ENCODE measurements at places on chromosomes 12 and 14. TPM values are rescaled to one million over a fixed set of nuclear protein-coding genes. Genes with fewer than 3 reads are reported as not detected.

DNA sequence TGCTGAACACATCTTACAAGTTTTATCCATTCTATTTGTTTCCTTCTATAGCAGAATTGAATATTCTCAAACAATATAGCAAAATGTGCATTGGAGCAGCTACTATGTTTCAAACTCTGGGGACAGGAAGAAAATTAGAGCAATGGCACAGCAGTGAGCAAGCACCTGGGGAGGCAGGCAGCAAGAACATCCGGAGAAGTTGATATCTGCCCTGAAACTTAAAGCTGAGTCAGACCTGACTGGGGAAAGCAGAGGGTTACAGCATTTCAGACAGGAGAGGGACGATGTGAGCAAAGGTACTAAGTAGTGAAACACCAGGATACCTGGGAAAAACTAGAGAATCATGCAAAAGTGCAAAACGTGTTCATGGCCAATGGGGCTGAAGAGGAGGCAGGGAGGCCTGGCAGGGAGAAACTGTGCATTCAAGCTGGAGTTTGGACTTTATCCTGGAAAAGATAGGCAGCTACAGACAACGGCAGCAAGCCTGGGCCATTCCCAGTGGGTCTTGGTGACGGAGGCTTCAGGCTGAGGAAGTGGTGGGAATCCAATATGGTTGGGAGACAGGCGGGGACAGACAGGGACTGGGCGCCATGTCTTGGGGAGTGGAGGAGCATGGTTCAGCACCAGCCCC lies 118.0 kb upstream of the CDKN3 start:
- DNase-seq, result no peak

GRCh38 chr14:100054316-100055075 lies 10.7 kb upstream of the EVL start:
- DNase-seq, result no peak

The DLST gene
- total RNA-seq, result 103 TPM

The NOPCHAP1 gene
- total RNA-seq, result 29.6 TPM

The MYO1A gene
- 4.2 TPM for total RNA-seq

The PPP4R4 gene
- 1.2 TPM for total RNA-seq

DNA sequence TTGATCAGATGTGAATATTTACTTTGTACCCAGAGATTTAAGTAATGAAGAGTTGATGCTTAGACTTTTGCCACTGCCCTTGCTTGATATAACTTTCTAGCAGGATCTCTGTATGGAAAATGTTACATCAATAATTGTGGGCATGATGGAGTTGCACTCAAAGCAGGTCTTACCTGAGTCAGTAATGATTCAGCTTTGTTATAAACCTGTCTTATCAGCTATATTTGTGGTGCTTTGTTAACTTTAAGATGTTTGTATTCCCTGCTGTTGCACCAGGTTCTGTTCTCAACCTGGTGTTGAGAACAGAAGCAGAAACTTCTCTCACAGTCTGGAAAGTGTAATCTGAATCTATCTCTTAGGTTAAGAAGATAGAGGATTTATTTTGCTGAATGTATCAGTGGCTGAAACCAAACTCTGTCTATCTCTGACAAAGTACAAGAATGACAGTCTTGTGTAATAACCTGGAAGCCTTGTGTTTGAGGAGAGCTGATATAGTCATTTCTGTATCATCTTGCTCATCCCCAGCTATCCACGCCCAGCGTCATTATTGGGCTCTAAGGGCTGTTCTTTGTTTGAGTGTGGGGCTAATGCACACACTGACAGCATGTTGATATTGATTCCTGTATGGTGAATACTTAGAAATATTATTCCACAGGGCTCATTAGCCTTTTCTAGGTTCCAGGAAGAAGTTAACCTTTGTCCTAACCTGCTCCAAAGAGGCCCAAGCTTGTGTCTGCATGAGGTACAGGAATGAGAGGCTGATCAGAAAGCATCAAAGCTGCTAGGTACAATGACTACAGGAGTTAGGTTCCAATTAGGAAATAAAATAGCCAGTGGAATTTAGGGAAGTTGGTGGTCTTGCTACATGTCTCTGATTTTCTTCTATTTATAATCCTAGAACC lies 3.6 kb downstream of the AKAP6 start:
- DNase-seq, result no peak

The FAM181A gene
- total RNA-seq, result not detected

GRCh38 chr14:81517798-81518398 lies 15.8 kb downstream of the SEL1L start:
- DNase-seq, result no peak

GRCh38 chr12:55729819-55730818 lies 1.3 kb upstream of the CD63 start:
- no peak for DNase-seq

- no peak for DNase-seq
Observed at GRCh38 chr14:78752518-78753188, 582.5 kb downstream of the NRXN3 start.

DNA sequence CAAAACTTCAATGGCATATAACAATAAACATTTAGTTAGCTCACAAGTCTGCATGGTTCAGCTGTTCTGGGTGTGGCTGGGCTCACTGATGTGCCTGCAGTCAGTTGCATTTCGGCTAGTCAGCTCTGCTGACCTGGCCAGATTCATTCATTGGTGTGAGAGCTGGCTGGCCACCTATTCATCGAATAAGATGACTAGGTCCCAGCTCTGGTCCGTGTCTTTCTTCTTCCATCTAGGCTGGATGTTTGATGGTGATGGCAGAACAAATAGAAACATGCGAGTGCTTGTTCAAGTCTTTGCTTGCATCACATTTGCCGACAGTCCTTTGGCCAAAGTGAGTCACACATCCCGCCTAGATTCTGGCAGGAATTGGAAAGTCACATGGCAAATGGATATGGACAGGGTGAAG lies 203.3 kb upstream of the CRY1 start:
- no peak for DNase-seq

- DNase-seq, result no peak
Observed at GRCh38 chr14:101224356-101225156, 321.0 kb upstream of the RTL1 start.

The MAPKAPK5 gene
- total RNA-seq, result 66.4 TPM

DNA sequence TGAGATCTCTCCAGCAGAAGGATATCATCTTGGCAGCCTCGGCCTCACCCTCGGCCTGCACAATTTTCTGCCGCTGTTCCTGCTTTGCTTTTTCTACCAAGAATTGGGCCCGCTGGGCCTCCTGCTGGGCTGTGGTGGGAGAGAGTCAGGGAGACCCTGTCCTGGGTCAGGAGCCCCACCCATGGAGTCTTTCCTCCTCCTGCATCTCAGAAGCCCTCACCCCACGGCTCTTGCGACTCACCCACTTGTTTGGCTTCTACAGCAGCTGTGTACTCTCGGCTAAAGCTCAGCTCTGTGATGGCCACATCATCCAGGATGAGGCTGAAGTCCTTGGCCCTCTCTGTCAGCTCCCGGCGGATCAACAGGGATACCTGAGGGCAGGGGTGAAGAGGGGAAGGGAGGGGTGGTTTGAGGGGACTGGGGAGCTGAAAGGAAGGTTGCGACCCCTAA lies 2.8 kb downstream of the PHB2 start:
- no peak for DNase-seq

The KLHDC1 gene
- total RNA-seq, result 0.96 TPM

DNA sequence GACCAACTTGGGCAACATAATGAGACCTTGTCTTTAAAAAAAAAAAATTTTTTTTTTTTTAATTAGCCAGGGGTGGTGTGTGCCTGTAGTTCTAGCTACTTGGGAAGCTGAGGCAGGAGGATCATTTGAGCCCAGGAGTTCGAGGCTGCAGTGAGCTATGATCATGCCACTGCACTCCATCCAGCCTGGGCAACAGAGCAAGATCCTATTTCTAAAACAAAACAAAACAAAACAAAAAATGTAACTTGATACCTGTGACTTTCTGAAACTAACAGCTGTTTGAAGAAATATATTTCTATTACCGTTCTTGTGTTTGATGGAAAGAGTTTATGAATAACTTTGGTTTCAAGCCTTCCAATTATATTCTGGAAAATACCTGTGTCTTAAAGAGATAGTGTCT lies 1.7 kb upstream of the ACACB start:
- no peak for DNase-seq

GRCh38 chr12:31248337-31248736 lies 77.6 kb downstream of the SINHCAF start:
- DNase-seq, result no peak

The CYP46A1 gene
- total RNA-seq, result not detected

The MYO1H gene
- not detected for total RNA-seq

The UNC79 gene
- total RNA-seq, result 0.02 TPM

- no peak for DNase-seq
Observed at GRCh38 chr12:76784600-76785051, 20.7 kb downstream of the ZDHHC17 start.

DNA sequence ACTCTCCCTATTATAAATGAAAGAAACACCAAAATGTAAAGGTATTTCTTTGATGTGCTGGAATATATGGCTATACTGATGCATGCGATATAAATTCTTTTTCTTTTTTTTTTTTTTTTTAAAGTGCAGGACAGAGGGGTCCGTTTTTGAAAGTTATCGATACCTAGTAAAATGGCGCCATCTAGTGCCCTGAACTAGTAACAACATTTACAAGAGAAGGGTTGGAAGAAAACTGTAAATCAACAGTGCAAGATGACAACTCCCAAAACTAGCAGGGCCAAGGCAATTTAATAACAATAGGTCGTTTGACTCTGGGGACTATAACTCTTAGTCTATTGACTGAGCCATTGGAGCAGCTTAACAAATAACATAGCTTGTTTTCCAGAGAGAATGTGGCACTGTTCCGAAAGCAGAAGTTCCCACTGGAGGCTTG lies 137.7 kb downstream of the SPTSSA start:
- DNase-seq, result no peak

The KCNC2 gene
- not detected for total RNA-seq

The SLCO1C1 gene
- not detected for total RNA-seq

DNA sequence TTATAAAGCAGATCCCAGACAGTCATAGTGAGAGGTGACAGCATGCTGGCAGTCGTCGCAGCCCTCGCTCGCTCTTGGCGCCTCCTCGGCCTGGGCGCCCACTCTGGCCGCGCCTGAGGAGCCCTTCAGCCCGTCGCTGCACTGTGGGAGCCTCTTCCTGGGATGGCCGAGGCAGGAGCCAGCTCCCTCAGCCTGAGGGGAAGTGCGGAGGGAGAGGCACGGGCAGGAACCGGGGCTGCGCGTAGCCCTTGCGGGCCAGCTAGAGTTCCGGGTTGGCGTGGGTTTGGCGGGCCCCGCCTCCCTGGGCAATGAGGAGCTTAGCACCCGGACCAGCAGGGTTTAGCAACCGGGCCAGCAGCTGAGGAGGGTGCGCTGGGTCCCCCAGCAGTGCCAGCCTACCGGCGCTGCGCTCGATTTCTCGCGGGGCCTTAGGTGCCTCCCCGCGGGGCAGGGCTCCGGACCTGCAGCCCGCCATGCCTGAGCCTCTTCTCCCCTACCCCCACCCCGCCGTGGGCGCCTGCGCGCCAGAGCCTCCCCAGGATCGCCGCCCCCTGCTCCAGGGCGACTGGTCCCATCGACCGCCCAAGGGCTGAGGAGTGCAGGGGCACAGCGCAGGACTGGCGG lies 451.2 kb upstream of the DCN start:
- DNase-seq, result no peak

- no peak for DNase-seq
Observed at GRCh38 chr14:65403231-65403630, 9.3 kb upstream of the FUT8 start.

The RNF212B gene
- total RNA-seq, result not detected

DNA sequence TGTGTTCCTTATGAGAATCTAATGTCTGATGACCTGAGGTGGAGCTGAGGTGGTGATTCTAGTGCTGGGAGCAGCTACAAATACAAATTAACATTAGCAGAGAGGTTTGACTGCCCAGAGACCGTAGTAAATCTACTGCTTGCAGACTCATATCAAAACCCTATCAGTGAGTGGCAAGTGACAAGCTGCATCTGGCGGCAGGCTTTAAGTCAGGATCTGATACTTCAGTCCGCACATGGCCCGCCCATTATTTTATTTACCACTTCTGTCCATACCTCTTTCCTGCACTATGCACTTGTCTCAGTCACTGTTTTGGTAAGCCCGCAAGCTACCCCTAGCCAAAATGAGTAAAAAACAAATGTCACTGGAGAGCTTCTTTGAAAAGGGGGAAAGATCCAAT lies 11.4 kb downstream of the CEP128 start:
- DNase-seq, result no peak

DNA sequence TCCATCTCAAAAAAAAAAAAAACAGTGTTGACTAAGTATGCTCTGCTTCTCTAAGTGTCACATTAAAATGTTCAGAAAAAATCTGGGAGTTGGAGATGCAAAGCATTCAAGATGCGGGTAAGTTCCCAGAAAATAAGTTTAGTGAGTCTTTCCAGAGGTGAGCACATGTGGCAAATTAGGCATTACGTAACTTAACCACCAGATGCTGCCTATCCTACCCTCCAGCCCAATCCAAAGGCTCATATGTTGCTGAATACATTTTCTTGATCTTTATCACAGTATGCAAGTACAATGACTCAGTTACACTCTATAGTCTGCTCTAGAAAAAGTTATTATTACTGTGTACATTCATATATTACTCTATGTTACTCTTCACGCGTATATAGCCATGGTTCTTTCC lies 3.6 kb downstream of the SLC2A14 start:
- DNase-seq, result no peak

DNA sequence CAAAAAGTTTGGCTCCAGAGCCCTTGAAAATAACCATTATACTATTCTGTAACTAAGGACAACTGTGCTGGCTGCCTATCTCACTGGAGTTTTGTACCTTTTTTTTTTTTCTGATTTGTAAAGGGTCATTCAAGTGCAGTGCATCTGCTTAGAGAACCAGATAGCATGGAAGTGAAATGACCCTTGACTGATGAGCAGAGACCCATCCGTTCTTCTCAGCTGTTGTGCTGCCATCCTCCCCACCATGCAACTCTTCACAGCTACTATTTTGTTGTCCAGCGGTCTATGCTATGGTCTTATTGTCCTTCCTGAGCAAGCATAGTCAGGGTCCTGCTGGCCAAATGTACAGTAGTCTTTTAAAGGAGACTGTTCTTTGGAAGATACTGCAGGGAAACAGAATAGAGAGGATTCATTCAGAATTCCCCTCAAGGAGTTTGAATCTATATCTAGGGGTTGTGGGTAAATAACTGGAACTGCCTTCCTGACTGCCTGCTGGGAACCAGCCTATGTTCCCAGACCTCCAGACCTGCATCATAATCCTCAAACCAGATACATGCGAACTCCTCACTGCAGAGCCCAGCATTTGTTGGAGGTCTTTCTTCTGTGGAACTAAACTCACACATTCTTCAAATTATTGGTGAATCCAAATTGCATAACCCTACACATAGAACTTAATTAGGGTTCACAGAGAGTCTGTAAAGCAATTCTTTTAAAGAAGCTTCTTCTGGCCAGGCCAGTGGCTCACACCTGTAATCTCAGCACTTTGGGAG lies 41.1 kb downstream of the GPR19 start:
- DNase-seq, result no peak

GRCh38 chr12:13205809-13206559 lies 9.5 kb downstream of the EMP1 start:
- DNase-seq, result no peak

- no peak for DNase-seq
Observed at GRCh38 chr12:97745406-97746101, 282.9 kb downstream of the RMST start.

- DNase-seq, result no peak
Observed at GRCh38 chr14:37210448-37210847, 12.7 kb downstream of the MIPOL1 start.

The CLMN gene
- total RNA-seq, result 0.51 TPM

The DHRS2 gene
- total RNA-seq, result 2.3 TPM

Data from activated T-helper 2 cell treated with anti-CD3 and anti-CD28 coated beads, Interferon-gamma antibody, Interleukin-2, Interleukin-4, amounts not matched to agents 10 μg/mL and 5 μg/mL and 100 μg/mL, durations not matched to agents 14 hours and 24 hours and 36 hours (primary cell).